Caki2 (cell line): ENCODE measurements at places on chromosomes 2 and 18. TPM values are rescaled to one million over a fixed set of nuclear protein-coding genes. Genes with fewer than 3 reads are reported as not detected.
A peak's percentile ranks its signal among the peaks of the same experiment; 100 is the strongest.

The DQX1 gene
- not detected in 2 replicates for total RNA-seq

The HADHA gene
- total RNA-seq: 218 and 229 TPM in 2 replicates

The POTEF gene
- total RNA-seq: 1.8 and 6.4 TPM in 2 replicates

The FAHD2B gene
- total RNA-seq: 8.7 and 8.9 TPM in 2 replicates

The ANKRD62 gene
- total RNA-seq: 0.61 TPM in 1 of 2 replicates, not detected in the other

The TGFA gene
- total RNA-seq: 84.3 and 116 TPM in 2 replicates

DNA sequence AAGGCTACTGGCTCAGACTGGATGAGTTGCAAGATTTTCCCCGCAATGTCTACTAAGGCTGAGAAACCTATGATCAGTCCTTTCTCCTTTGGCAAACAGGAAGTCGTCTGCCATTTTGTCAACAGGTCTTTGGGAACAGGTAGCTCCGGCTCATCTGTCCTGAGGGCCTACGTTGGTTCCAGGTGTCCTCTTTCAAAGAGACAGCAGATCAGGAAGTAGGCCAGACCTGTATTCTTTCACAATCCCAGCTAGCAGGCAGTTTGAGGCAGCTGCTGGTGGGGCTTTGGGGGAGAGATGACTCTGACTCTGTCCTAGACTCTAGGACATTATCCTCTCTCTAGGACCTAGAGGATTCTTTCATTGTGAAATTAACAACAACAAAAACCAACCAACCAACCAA lies 98.6 kb downstream of the ACTR2 start:
- DNase-seq: no peak

GRCh38 chr2:78293768-78294167 lies 731.7 kb upstream of the REG3G start:
- DNase-seq: no peak

- peak; percentile 93 for DNase-seq
Observed at GRCh38 chr2:151828143-151828889, at the start of gene ARL5A. Gene ARL5A, minus strand, starts transcription at chr2:151828421. Its CDS starts 245 bp downstream, at chr2:151828176.

- peak; percentile 35 for DNase-seq
Observed at GRCh38 chr2:234919711-234920110, 32.1 kb upstream of the SH3BP4 start.

GRCh38 chr18:8952769-8953760 lies 149.4 kb upstream of the NDUFV2 start:
- no peak for DNase-seq

DNA sequence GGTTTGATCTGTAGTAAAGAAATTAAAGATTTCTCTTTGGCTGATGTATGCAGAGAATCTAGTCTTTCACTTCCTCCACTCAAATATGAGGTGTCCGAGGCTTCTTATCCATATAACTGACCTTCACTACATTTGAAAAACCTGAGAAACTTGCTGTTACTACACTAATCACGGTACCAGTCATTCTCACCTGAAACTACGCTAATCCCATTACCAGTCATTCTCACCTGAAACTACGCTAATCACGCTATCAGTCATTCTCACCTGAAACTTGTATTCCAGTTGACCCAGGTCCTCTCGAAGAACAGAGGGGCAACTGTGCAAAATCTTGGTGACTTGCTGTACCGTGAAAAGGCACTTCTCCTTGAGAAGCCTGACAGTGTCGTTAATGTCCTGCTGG lies 5.1 kb downstream of the MTERF4 start:
- no peak for DNase-seq

DNA sequence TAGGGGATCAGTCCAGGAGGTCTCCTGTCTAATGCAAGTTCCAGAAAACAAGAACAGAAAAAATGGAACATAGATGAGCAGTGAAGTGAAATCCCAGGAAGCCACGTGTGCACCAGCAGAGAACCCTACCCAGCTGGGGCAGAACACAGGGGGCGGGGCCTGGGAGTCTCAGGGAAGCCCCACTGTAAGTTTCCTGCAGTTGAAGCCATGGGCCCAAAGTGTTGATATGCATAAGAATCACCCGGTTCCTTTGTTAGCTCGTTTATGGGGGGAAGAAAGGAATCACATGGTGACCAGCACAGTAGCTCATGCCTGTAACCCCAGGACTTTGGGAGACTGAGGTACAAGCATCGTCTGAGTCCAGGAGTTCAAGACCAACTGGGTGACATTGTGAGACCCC lies 131.3 kb downstream of the INO80D start:
- DNase-seq: no peak

- DNase-seq: no peak
Observed at GRCh38 chr2:235749121-235749770, 255.4 kb downstream of the AGAP1 start.

GRCh38 chr2:160472839-160473251 lies 20.8 kb downstream of the RBMS1 start:
- no peak for DNase-seq
